Fibroblast of lung (primary cell): ENCODE measurements at places on chromosomes 4 and X. TPM values are rescaled to one million over a fixed set of nuclear protein-coding genes. Genes with fewer than 3 reads are reported as not detected.

GRCh38 chr4:187586892-187587291 lies 408.7 kb upstream of the ZFP42 start:
- H3K27me3 ChIP-seq = no peaks in the 10 kb centered on the region
- H3K36me3 ChIP-seq = no peaks in the 10 kb centered on the region
- H3K4me3 ChIP-seq = no peak overlapping the region
- H3K27ac ChIP-seq = no peak overlapping the region
- H3K4me1 ChIP-seq = no peaks in the 10 kb centered on the region

GRCh38 chrX:14698790-14699189 lies 169.5 kb downstream of the GLRA2 start:
- no peak for DNase-seq
- H3K27me3 ChIP-seq = no peaks in the 10 kb centered on the region
- no peak overlapping the region for H3K27ac ChIP-seq
- no peaks in the 10 kb centered on the region for H3K4me1 ChIP-seq
- H3K36me3 ChIP-seq = no peaks in the 10 kb centered on the region

DNA sequence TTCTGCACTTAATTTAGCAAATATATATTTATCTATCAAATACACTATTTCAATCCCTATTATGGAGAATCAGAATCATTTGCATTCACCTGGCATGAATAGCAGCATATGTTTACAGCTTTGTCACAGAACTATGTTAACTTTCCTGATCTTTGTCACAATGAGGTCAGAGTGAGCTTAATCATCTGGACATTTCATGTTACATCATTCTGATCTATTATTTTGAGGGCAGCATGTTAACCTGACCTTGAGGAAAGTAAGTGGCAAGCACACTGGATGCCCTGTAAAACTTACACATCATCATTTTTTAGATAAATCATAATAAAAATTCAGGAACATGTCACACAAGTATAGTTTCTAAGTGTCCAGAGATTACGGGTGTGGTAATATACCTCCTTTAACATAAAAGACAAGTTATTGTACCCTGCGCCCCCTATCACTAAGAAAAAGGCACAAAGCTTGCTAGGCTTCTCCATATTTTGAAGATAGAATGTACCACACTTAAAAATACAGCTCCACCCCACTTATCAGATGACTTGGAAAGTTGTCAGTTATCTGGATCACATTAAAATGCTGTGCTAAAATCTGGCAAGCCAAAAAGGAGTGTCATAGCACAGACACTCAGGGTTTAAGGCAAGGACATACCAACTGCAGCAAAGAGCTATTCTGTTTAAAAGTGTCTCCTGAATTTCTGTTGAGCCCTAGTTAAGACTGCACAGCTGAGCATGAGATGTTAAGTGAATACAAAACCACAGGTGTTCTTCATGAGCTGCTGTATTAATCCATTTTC lies 182.7 kb upstream of the FAT4 start:
- no peaks in the 10 kb centered on the region for H3K36me3 ChIP-seq
- no peaks in the 10 kb centered on the region for H3K4me1 ChIP-seq
- no peak overlapping the region for H3K4me3 ChIP-seq
- no peak for DNase-seq
- no peaks in the 10 kb centered on the region for H3K27me3 ChIP-seq

GRCh38 chr4:11271263-11271662 lies 157.4 kb downstream of the HS3ST1 start:
- no peaks in the 10 kb centered on the region for H3K36me3 ChIP-seq
- no peaks in the 10 kb centered on the region for H3K4me1 ChIP-seq
- H3K27me3 ChIP-seq = no peaks in the 10 kb centered on the region
- H3K4me3 ChIP-seq = no peak overlapping the region

- H3K4me1 ChIP-seq = peaks cover 5% of the 10 kb centered on the region
- no peaks in the 10 kb centered on the region for H3K27me3 ChIP-seq
Observed at GRCh38 chr4:119313237-119313636, 8.7 kb downstream of the FABP2 start.

- peaks cover 4% of the 10 kb centered on the region for H3K27me3 ChIP-seq
- H3K4me1 ChIP-seq = no peaks in the 10 kb centered on the region
- H3K36me3 ChIP-seq = no peaks in the 10 kb centered on the region
- no peak overlapping the region for H3K27ac ChIP-seq
Observed at GRCh38 chr4:140353786-140354185, 19.7 kb upstream of the SCOC start.

DNA sequence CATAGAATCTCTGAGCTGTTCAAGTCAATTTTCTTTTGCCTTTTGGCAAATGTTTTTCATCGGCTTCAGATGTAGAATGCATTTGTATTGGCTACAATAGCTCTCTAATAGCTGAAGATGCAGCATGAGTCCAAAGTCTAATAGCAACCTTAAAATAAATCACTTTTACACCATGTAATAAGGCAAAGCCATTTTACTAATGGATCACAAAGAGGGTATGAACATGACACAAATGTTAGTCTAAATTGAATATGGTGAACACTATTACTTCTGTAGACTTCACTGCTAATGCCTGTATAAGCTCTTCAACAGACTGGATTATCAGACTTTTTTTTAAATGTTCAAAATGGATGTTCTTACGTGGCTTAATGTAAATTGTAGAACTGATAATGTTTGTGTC lies 645.3 kb downstream of the TLL1 start:
- no peaks in the 10 kb centered on the region for H3K27me3 ChIP-seq
- no peaks in the 10 kb centered on the region for H3K4me1 ChIP-seq
- H3K4me3 ChIP-seq = no peak overlapping the region
- H3K36me3 ChIP-seq = no peaks in the 10 kb centered on the region
- DNase-seq = no peak

- no peaks in the 10 kb centered on the region for H3K36me3 ChIP-seq
- DNase-seq = peak; percentile 74
- H3K27me3 ChIP-seq = no peaks in the 10 kb centered on the region
- no peaks in the 10 kb centered on the region for H3K4me1 ChIP-seq
- H3K4me3 ChIP-seq = no peak overlapping the region
Observed at GRCh38 chr4:144820728-144821085, 174.8 kb downstream of the HHIP start.

PARM1 gene
- 0.77 and 2.0 TPM in 2 replicates for total RNA-seq

OPHN1 gene
- total RNA-seq = 8.3 and 8.5 TPM in 2 replicates

XG gene
- 1.3 and 4.1 TPM in 2 replicates for total RNA-seq

RHOXF2 gene
- not detected in 2 replicates for total RNA-seq

IL1RAPL1 gene
- 0.26 and 2.8 TPM in 2 replicates for total RNA-seq
